Jurkat, Clone E6-1 (cell line): ENCODE measurements at places on chromosomes 11 and 22.

GRCh38 chr11:75376175-75376574 is 23.1 kb upstream of the RPS3 start:
- DNase-seq = no peak

DNA sequence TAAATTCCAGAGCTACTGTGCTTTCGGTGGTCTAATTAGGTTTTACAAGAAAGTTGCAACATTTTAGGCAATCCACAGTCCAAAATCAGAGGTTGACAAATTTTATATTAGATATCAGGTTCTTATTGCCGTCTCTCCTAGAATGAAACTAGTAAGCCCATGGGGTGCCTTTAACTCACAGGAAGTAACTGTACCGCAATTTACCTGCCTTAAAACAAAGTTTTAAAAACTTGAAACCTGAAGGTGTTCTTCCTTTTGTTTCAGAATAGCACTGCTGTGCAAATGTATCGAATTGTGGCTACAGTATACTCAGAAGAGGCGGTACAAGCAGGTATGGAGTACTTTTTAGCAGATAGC is 77.2 kb downstream of the PISD start:
- no peak for DNase-seq

GRCh38 chr22:44782363-44782963 is 30.1 kb downstream of the ARHGAP8 start:
- no peak for DNase-seq

- DNase-seq = no peak
These were observed 53.8 kb downstream of the KIAA1671 start for GRCh38 chr22:25006354-25006753.

DNA sequence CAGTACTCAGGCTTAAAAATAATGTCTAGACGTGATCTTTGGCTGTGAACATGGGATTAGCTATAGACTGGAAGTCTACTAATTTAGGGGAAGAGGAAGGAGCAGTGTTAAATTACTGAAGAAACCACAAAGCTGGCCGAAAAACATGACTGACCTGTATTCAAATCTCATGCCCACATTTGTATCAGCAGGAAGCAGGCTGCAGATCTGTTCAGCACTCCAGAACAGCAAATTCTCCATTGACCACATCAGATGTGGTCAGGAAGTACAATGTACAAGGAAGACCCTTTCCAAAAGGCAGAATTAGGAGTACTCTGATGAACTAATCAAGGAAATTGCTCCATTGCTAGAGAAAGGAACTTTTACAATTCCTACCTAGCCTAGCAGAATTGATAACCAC is 31.7 kb downstream of the DCDC1 start:
- DNase-seq = no peak

DNA sequence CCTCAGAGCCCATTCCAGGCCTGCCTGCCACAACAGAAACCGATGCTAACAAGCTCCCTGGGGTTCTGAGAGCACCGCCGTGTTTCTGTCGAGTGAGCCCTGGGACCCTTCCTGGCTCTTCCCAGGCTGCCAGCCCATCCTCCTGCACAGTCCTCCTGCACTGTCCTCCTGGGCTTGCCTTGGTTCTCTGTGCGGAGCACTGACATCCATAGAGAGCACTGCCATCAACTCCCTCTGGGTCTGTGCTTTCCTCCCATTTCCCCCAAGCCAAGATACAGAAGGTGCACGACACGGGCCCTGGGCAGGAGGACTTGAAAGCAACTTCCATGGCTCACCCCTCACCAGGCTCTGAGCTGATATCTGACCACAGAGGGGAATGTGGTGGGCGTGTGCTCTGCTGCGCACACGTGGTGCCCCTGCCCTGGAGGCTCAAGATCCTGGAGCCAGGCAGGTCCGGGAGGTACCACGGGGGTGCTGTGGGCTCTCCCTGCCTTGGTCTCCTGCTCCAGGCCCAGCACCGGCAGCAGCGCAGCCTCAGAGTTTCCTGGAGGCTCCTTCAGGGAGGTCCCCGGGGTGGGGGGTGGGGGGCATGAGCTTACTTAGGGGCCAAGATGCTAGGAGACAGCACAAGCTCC is 304.2 kb downstream of the BRD1 start:
- DNase-seq = no peak

GRCh38 chr11:26931248-26931631 is 62.7 kb upstream of the FIBIN start:
- no peak for DNase-seq

DNA sequence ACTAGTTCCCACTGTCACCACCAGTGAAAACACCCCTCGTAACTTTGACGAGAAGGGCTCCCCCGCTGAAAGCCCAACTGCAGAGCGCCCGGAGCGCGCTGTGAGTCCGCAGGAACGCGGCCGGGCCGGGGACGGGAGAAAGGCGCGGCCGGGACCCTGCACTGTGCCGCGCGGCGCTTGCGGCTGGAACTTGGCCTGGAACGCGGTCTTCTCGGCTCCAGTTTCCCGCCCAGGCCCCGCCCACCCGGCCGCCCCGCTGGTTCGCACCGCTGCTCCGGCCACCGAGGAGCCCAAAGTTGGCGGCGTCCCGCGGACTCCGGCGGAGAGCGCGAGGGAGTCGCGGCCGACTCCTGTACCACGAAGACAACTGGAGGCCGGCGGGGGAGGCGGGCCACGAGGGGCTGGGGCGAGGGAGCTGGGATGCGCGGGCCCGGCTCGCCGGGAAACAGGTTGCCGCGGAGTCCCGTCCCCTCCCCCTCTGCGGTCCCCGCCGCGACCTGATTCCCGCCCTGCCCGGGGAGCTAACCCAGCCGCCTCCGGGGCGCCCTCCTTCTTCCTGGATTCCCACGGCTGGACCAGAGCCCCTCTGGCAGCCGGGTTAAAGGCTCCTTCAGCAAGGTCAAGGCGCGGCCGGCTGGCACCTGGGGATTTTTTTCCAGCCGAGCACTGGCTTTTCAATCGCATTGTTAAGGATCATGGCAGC is 3.4 kb downstream of the TENM4 start:
- no peak for DNase-seq

GRCh38 chr22:41947424-41948080 is 600 bp upstream of the CENPM start:
- no peak for DNase-seq

DNA sequence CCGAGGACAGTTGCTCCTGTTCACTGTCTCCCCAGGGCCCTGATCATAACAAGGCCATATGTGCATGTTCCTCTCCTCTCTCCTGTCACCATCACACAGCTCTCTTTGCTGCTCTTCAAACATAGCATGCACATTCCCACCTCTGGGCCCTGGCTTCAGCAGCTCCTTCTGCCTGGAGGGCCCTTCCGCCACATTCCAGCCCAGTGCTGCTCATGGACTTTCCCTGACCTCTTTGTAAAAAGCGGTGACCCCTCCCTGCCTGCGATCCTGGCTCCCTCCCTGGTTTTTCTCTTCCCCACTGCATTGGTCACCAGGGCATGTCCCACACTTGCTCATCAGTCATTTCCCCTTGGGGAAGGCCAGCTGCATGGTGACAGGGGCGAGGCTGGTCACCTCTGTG is 98.2 kb downstream of the MYO18B start:
- no peak for DNase-seq

DNA sequence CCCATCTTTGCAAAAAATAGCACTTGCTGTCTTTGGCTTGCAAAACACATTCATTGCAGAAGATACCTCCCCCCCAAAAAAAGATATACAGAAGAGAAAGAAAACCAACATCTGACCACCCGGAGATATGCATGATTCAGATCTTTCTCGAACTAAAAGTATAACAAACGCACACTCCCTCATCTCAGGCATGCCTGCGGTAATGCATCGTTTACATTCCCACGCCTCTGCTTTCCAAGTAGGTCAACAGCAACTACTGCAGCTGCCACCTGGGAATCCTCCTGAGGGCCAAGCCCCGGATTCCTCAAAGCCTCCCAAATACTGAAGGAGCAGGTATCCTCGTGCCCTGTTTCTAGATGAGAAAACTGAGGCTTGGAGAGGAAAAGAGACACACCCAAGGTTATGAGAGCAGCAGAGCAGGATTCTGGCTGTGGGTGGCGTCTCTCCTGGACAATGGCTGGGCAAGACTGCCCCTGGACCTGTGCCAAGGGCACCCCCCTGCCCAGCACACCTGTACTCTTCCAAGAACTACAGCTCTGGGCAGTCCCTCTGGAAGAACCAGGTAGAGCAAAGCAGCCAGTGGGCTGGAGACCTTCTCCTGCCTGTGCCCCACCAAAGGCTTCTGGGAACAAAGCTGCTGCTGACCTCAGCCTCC is 38.1 kb downstream of the NUP50 start:
- DNase-seq = no peak

- DNase-seq = no peak
These were observed 25.8 kb upstream of the NUCB2 start for GRCh38 chr11:17250561-17251350.

GRCh38 chr11:104319396-104319795 is 155.4 kb upstream of the PDGFD start:
- DNase-seq = no peak

DNA sequence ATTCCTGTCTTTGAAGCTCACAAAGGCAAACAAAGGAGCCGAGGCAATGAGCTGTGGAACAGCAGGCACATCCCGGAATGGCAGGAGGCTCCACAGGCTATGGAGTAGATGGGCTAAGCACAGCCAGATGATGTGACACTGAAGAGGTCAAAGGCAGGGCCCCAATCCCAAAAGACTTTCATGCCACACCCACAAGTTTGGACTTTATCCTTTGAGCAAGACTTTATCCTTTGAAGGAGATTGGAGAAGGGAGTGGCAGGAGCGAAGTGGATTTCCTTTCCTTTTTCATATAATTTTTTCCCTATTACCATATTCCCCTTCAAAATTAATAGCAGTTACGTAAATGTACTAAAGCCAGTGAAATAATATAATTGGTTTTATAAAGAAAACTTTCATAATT is 379.4 kb downstream of the CADM1 start:
- DNase-seq = no peak

- DNase-seq = peak; percentile 79
These were observed 279.4 kb downstream of the NTM start for GRCh38 chr11:131649856-131650255.

GRCh38 chr22:22042009-22042408 is 59.4 kb upstream of the TOP3B start:
- DNase-seq = no peak

DNA sequence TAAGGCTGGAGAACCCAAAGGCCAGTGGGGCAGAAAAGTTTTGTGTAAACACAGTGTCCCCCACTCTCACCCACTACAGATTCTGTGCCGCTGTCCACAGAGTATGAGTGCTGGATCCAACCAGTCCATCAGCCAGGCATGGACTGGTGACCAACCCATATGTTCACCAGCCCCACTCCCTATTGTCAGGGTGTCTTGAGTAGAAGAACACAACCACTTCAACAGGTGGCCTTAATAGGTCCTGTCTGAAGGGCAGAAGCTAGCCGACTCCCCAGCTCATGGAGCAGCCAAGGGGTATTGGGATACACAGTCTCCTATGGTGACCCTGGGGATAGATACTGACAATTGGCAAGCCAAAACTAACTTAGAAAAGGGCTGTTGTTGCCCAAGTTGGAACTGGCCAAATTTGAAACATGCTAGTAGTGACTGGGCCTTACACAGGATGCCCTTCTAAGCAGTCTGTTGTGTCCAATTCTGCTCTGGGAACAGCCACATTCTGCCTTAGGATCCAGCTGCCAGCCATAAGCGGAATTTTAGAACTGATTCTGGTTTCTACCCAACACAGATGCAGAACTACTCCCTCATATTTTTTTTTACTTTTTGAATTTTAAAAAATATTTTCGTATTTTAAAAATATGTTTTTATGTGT is 19.8 kb upstream of the PGM2L1 start:
- DNase-seq = no peak

DNA sequence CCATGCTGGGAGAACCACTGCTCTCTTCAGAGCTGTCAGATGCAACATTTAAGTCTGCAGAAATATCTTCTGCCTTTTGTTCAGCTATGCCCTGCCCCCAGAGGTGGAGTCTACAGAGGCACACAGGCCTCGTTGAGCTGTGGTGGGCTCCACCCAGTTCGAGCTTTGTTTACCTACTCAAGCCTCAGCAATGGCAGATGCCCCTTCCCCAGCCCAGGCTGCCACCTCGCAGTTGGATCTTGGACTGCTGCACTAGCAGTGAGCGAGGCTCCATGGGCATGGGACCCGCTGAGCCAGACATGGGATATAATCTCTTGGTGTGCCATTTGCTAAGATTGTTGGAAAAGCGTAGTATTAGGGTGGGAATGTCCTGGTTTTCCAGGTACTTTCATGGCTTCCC is 229.1 kb upstream of the C11orf87 start:
- no peak for DNase-seq

DNA sequence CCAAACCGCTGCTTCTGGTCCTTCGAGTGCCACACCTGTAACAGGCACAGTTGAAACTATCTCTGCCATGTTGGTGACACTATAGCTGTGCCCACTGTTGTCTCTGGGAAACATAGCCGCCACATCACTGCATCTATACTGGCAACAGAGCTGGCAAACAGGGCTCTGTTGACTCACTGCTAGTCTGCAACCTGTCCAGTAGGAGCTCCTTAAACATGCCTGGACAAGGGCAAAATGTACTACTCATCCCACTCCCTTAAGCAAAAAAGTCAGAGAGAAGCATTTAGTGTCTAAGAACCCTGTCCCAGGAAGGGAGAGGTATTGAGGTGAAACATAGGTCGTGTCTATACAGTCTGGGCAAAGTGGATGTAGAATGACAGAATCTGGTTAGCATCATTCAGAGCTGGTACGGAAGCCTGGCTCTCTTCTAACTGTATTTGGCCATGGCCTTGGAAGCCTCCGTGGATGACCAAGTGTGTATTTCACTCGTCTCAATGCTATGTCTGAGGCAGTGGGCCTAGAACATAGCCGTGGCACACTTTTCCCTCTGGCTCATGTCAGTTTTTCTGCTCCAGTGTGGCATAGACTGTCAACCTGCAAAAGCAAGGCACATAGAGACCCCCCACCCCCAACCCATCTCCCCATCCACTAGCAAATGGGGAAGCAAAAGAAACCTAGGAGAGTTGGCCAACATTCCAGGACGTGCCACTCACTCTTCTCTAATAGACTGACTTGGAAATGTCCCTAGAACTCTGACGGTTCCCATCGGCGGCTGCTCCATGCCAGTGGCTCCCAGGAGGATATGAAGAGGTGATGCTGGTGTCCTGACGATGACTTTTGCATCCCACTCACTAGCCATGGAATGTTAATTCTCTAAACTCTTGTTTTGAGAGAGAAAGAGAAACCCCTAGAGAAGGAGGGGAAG is 21.4 kb upstream of the PISD start:
- no peak for DNase-seq

GRCh38 chr22:48853627-48854240 is 973.9 kb downstream of the BRD1 start:
- no peak for DNase-seq

GRCh38 chr11:121578251-121578976 is 125.6 kb upstream of the SORL1-AS1 start:
- no peak for DNase-seq

- peak; percentile 68 for DNase-seq
These were observed at the start of gene IRF7 for GRCh38 chr11:615504-616319. IRF7 (minus strand) TSS chr11:615950; CDS start chr11:615364, 586 bp downstream.

- DNase-seq = peak; percentile 43
These were observed 3.5 kb upstream of the LARGE1 start for GRCh38 chr22:33923660-33924246.

- DNase-seq = no peak
These were observed 51.2 kb downstream of the PTPRJ start for GRCh38 chr11:48031602-48032001.

GRCh38 chr22:17705951-17706900 is 67.7 kb downstream of the BCL2L13 start:
- DNase-seq = peak; percentile 79

GRCh38 chr11:131218542-131218941 is 151.9 kb upstream of the NTM start:
- no peak for DNase-seq

- DNase-seq = no peak
These were observed 7.1 kb downstream of the MUC2 start for GRCh38 chr11:1081601-1082311.
